ENCODE measurements at places on chromosomes 16 and 17.

DNA sequence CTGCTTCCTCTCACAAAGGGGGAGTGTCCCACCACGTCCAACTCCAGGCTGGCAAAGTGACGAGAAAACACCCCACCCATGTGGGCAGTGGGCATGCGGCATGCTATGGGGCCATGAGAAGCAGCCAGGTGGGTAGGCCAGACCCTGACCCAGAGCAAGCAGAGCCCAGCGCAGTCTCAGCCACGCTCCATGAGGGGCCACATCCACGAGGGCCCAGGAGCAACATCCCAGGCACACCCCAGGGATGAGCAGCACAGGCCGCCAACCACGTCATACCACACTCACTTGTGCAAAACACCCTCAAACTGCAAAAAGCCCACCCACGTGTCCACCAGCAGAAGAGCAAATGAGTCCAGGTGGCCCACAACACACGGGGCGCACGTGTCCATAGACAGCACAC is 117.0 kb downstream of the ZNF778 start:
- DNase-seq: peak; percentile 62

- DNase-seq: no peak
Observed at GRCh38 chr17:79212149-79213087, 137.8 kb downstream of the ENGASE start.

- peak; percentile 58 for DNase-seq
Observed at GRCh38 chr17:50465171-50465570, 3.5 kb downstream of the CHAD start.

DNA sequence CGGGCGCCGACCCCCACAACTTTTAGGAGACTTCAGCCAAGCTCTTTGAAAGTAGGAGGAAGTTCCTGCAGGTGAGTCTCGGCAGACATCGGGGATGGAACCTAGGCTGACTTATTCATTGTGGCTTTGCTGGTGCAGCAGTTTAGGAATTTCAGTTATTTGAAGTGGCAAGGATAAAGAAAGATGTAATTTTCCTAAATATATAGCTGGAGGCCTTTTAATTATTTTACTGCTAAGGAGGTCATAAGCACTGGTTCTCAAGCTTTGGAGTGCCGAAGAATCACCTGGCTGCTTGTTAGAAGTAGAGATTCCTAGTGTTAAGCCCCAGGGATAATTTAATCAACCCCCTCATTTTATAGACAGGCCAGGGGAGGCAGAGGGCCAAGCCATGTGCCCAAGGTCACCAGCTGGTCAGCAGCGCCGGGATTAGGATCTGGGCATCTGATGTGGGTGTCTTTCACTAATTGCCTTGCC is 28.9 kb upstream of the BCAR1 start:
- DNase-seq: no peak

DNA sequence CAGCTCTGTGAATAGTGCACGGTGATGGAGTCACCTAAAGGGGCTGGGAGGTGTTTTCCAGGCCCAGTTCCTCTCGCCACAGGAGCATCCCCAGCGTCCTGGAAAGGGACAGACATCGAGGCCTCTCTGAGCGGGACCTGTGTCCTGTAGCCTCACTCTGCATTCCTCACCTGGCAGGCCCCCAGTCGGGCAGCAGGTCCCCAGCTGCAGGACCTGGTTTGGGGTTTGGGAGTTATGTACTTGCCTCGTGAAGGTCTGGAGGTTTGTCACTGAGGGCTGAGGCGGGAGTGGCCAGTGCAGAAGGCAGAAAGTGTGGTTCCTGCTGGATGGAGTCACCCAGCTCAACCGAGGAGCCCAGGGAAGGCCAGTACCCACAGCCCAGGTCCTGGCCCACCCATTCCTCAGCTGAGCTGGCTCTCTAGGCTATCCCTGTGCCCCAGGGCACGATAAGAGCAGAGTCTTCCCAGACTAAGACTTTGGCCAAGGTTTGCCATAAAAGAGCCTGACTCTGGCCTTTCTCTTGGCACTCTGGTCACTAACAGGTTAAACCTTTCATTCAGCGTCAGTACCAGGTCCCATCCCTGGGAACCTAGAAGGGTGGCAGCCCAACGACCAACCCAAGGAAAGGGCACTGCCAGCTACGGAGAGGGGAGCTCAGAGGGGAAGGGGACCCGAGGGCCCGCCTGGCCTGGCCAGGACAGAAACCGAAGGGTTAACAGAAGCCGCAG is 24.4 kb downstream of the TBX4 start:
- peak; percentile 64 for DNase-seq

All from posterior vena cava (tissue), 2 donors.